ENCODE measurements at places on chromosomes 12 and 14.

DNA sequence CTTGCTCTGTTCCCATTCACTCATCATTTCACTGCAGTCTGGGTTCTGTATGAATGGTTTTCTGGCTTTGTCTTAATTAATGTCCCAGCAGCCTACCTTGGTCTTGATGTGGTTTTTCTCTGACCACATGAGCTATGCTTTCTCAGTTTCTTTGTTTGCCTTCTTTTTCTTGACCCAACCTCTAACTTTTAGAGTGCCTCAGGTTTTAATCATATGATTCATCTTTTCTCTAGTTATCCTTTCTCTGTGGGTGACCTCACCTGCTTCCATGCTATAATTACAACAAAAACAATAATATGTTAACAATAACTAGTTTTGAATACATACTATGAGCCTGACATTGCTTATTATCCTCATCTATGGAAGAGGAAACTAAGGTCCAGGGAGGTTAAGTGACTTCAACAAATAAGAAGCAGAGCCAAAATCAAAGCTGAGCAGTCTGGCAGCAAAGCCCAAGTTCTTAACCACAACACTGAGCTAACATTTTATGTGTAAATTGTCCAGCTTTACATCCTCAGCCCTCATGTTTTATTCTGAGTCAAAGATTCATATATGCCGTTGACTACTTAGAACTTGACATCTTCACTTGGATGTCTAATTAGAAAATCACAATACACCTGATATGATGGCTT lies 4.7 kb upstream of the EPYC start:
- peak; percentile 34 for DNase-seq

DNA sequence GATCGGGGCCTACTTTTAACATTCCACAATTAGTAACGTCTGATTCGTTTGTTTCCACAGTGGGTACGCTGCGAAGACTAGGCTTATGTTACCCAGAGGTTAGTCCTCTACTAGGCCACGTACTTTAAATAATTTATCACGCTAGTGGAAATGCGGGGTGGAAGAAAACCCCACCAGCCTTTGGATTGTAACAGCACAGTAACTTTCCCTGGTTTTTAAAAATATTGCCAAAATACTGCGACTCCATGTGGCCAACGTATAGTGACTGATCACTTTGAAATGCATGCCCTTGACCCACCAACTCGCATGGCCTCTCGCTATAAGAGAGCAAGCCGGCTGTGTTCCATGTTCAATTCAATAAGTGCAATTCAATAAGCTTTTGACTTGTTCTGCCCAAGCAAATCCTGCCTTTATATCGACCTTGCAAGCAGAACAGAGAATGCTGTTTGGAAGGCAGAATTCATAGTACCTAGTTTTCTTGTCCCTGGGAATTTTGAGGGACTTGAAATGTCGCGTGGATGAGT lies 882 bp upstream of the GTF2A1 start:
- DNase-seq = peak; percentile 11

GRCh38 chr12:71640316-71640715 lies 23.3 kb downstream of the ZFC3H1 start:
- no peak for DNase-seq

GRCh38 chr12:65784289-65785015 lies 39.8 kb upstream of the HMGA2 start:
- no peak for DNase-seq

- DNase-seq = peak; percentile 45
Measured at GRCh38 chr12:3646561-3647241, 106.2 kb downstream of the CRACR2A start.

DNA sequence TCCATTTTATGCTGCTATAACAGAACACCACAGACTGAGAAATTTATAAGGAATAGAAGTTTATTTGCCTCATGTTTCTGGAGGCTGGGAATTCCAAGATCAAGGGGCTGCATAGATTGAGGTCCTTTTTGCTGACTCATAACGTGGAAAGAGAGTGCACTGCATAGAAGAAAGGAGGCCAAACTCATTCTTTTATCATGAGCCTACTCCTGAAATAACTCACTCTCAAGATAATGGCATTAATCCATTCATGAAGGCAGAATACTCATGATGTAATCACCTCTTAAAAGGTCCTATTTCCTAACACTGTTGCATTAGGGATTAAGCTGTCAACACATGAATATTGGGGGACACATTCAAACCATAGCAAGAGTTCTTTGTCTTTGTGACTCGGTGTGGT lies 60.0 kb upstream of the FBXO33 start:
- DNase-seq = peak; percentile 89

DNA sequence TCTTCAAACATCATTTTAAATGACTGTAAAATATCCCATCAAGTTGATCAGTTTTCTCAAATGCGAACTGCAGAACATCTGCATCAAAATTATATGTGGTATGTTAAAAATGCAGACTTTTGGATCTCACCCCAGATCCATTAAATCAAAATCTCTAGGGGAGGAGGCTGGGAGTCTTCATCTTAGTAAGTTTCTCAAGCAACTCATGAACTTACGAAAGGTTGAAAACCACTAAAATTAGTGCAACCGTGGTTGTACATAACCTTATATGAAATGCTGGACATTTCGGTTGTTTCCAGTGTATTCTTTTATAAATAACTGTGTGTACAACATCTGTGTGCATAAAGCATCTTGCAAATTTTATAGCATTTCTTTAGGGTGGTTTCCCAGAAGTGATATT lies 39.2 kb downstream of the ZFP36L1 start:
- DNase-seq = peak; percentile 30

GRCh38 chr14:93889739-93890483 lies 37.2 kb upstream of the FAM181A start:
- no peak for DNase-seq

DNA sequence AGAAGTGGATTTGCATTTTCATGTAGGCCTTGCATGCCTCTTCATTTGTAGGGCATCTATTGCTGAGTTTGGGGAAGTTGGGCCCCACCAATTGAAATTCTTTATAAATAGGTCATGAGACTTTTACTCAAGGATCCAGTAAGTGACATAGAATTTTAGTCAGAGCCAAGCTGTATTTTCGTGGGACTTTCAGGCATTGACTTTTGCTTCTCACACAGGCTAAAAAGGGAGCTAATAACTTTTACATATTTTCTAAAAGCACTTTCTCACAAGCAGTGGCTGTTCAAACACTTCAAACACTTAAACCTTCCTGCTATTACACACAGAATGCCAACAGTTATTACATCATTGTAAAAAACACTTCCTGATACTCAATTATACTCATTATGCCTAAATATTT lies 260.5 kb downstream of the MSRB3 start:
- no peak for DNase-seq

- no peak for DNase-seq
Measured at GRCh38 chr14:53608369-53608768, 348.3 kb downstream of the BMP4 start.

GRCh38 chr12:48302161-48302911 lies 48.4 kb downstream of the ZNF641 start:
- DNase-seq = no peak

GRCh38 chr14:76782885-76783566 lies 21.8 kb downstream of the VASH1 start:
- DNase-seq = no peak

GRCh38 chr12:15206831-15207389 lies 14.3 kb downstream of the RERG start:
- no peak for DNase-seq

GRCh38 chr12:47236109-47236714 lies 156.5 kb upstream of the AMIGO2 start:
- DNase-seq = peak; percentile 87

Data from iris pigment epithelial cell (primary cell).